Cerebellar nuclear complex (tissue), 1 donor: ENCODE measurements at places on chromosomes 6 and 20.

DNA sequence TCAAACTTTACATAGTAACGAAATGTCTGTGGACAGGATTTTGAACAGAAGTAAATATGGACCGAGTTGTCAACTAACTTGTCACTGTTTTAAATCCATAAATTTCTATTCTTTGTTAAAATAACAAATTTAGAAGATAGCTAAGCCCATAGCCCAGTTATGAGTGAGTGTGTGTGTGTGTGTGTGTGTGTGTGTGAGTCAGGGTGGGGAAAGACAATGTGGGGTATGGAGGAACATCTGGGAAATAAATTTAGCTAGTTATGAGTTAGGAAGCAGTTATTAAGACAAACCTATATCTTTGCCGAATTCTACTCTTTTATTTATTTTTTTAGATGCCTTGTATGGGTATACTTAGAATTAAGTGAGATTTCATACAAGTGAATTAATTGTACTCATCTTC, 9.0 kb downstream of the TPBG start:
- DNase-seq: no peak

GRCh38 chr20:50344232-50345071, 153.8 kb downstream of the CEBPB start:
- DNase-seq: no peak

GRCh38 chr20:55135923-55136322, 660.5 kb downstream of the DOK5 start:
- no peak for DNase-seq

GRCh38 chr20:49727894-49728885, 14.5 kb upstream of the B4GALT5 start:
- no peak for DNase-seq

DNA sequence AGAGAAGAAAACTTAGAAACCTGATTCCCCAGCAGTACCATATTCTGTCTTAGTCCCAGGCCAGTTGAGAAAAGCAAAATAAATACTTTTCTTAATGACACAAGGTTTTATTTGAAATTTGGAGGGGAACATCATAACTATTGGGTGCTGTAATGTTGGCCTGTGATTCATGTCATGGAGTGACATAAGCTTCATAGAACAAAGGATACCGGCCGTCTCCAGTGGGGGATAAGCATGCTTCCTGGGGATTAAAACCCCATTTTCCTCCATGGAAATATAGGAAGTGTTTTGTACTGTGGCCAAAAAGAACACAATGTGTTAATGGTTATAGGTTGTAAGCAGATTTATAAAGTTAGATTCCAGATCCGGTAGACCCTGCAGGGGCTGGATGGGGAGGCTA, 18.0 kb downstream of the MTHFD1L start:
- DNase-seq: no peak

DNA sequence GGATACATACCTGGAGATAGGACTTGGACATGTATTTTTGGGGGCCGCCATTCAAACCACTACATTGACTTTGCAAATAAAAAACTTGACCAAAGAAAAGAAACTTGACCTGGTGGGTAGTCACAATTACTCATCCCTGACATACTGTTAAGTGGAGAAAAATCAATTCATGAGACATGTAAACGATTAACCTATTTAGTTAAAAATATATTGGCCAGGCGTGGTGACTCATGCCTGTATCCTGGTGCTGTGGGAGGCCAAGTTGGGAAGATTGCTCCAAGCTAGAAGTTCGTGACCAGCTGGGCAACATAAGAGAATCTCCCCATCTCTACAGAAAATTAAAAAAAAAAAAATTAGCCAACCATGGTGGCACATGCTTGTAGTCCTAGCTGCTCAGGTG, 2.5 kb upstream of the SRSF12 start:
- no peak for DNase-seq

DNA sequence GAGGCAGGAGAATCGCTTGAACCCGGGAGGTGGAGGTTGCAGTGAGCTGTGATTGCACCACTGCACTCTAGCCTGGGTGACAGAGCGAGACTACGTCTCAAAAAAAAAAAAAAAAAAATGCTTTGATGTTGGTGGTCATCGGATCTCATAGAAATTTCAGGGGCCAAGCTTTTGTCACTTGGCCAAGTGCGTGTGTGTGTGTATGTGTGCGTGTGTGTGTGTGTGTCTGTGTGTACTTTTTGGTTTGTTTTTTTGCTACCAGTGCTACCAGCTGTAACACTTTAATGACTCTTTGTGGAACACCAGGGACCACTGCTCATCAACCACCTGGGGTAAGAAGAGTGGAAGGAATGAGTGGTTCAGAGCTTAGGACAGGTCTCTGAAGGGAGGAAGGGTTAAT, 49.7 kb downstream of the TRAF3IP2 start:
- DNase-seq: no peak

GRCh38 chr20:22773344-22773743, 189.0 kb upstream of the FOXA2 start:
- no peak for DNase-seq
